GM23338 (cell line): ENCODE measurements at places on chromosomes 5 and 9.
A peak's percentile ranks its signal among the peaks of the same experiment; 100 is the strongest.

GRCh38 chr9:107147134-107147533, 135.9 kb upstream of the RAD23B start:
- H3K36me3 ChIP-seq: no peaks in the 10 kb centered on the region
- H3K4me1 ChIP-seq: no peaks in the 10 kb centered on the region
- no peak for DNase-seq
- H3K4me3 ChIP-seq: no peak overlapping the region

DNA sequence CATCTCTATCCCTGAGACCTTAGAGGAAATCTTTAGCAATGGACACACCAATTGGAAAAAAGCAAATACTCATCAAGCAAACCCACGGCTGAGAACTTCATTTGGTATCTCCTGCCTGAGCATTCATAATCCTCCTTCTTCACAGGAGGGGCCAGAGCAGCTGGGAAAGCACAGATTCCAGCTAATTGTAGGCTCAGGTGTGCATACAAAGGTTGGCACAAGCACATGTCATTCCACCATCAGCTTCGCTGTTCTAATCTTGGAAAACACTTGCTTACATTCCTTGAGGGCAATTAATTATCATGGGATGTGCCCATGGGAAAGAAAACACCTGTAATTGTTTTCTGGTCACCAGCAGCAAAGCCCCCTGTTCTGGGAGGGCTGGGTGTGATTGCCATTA, 376.6 kb downstream of the SPOCK1 start:
- H3K27me3 ChIP-seq: no peaks in the 10 kb centered on the region
- H3K4me1 ChIP-seq: peaks cover 4% of the 10 kb centered on the region; the same call in 1 of the 2 replicates
- no peaks in the 10 kb centered on the region for H3K36me3 ChIP-seq
- H3K27ac ChIP-seq: no peak overlapping the region
- DNase-seq: no peak

DNA sequence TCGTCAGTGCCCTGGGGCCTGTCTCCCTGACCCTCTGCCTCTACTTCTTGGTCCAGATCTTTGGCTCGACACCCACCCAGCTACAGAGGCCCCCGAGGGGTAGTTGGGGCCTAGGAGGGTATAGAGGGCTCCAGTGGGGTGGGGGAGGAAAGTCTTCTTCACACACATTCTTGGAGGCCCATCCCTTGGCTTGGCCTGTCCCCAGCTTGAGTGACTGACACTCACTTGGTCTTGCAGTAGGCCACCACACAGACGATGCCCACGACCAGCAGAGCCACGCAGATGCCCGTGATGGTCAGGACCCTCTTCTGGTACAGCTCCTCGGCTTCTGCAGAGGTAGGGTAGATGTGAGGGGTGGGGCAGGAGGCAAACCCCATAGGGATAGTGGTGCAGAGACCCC, 59.8 kb downstream of the PSD2 start:
- H3K36me3 ChIP-seq: no peaks in the 10 kb centered on the region
- H3K27ac ChIP-seq: no peak overlapping the region
- no peak overlapping the region for H3K4me3 ChIP-seq

GRCh38 chr9:134455934-134456755, 129.9 kb downstream of the RXRA start:
- H3K4me3 ChIP-seq: no peak overlapping the region
- no peak overlapping the region for H3K27ac ChIP-seq
- no peaks in the 10 kb centered on the region for H3K4me1 ChIP-seq

DNA sequence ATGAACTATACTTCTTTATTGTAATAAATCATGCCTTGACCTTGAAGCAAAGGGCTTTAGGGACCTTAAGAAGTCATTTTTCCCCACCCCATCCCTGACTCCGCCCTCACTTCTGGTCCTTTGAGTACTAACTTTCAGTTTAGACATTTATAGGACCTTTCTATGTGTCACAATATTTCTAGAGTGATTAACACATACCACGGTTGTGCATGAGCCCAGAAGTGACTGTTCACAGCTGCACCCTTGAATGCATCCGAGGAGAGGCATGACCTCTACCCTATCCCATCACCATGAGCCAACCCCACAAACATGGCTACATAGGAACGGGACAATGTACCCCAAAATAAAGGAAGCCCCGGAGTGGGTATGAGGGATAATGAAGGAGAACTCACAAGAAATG, 160.3 kb downstream of the HSD17B3 start:
- H3K4me3 ChIP-seq: no peak overlapping the region
- peaks cover 32% of the 10 kb centered on the region for H3K4me1 ChIP-seq
- no peak overlapping the region for H3K27ac ChIP-seq
- no peaks in the 10 kb centered on the region for H3K27me3 ChIP-seq
- DNase-seq: no peak
- no peaks in the 10 kb centered on the region for H3K36me3 ChIP-seq

DNA sequence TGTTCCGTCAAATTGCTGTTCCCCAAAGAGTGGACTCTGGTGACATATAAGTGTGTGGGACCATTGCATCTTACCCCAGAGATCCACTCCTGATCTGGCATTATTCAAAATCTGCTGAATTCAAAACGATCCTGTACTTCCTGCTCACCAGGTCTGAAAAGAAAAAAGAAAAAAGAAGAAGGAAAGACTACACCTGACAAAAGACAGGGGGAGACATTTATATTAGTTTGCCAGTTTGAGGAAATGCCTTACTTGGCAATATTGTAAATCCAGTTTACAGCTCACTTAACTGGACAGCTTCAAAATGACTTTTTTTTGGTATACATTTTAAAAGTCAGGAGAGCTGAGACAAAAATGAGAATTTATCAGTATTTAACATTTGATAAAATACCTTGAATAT, 15.0 kb upstream of the GRHPR start:
- no peaks in the 10 kb centered on the region for H3K4me1 ChIP-seq
- H3K4me3 ChIP-seq: no peak overlapping the region
- H3K27ac ChIP-seq: no peak overlapping the region

- H3K27me3 ChIP-seq: no peaks in the 10 kb centered on the region
- H3K36me3 ChIP-seq: peaks cover 2% of the 10 kb centered on the region; the same call in 1 of the 2 replicates
- no peak overlapping the region for H3K27ac ChIP-seq
- H3K4me1 ChIP-seq: no peaks in the 10 kb centered on the region
Observed at GRCh38 chr9:103674271-103674670, 419.8 kb upstream of the SMC2 start.

- no peak for DNase-seq
- H3K36me3 ChIP-seq: no peaks in the 10 kb centered on the region
- no peaks in the 10 kb centered on the region for H3K4me1 ChIP-seq
- H3K4me3 ChIP-seq: no peak overlapping the region
- no peaks in the 10 kb centered on the region for H3K27me3 ChIP-seq
Observed at GRCh38 chr9:11931109-11931508, 762.1 kb upstream of the TYRP1 start.

DNA sequence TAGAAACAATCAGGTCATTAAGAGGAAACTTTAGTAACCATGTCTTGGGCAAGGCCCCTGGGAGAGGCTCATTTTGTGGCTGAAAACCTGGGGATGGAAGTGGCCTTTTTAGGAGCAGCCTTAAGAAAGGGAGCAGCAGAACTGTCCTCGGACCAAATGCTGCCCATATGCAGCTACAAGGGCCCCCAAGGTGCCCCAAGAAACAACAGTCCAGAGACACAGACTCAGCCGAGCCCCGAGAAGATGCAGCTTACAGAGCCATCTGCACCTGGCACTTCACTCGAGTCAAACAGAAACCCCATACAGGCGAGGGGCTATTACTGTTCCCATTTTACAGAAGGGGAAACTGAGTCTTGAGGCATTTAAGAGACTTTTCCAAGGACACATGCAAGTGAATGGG, 58.0 kb downstream of the COL23A1 start:
- H3K27me3 ChIP-seq: no peaks in the 10 kb centered on the region
- no peak overlapping the region for H3K4me3 ChIP-seq
- 0 out of 2 replicates have a peak, but pooled peaks cover 4% of the 10 kb centered on the region for H3K4me1 ChIP-seq
- no peaks in the 10 kb centered on the region for H3K36me3 ChIP-seq
- no peak for DNase-seq
- H3K27ac ChIP-seq: no peak overlapping the region

DNA sequence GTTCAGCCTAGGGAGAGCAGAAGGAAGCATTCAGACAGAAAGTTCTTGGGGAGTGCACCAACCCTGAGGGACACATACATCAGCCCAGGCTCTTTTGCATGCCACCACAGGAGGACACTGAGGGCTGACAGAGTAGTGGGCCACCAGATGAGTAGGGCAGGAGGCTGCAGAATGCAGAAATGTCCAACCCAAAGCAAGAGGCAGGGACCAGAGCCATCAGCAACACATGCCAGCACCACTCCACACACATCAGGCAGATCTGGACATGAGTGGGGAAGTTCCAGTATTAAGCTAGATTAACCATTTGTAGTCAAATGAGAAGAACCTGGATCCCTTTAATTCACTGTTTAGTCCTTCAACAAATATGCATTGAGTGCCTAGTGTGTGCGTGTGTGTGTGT, 35.7 kb upstream of the OTULINL start:
- no peaks in the 10 kb centered on the region for H3K4me1 ChIP-seq
- DNase-seq: no peak
- H3K27ac ChIP-seq: no peak overlapping the region
- H3K36me3 ChIP-seq: no peaks in the 10 kb centered on the region

DNA sequence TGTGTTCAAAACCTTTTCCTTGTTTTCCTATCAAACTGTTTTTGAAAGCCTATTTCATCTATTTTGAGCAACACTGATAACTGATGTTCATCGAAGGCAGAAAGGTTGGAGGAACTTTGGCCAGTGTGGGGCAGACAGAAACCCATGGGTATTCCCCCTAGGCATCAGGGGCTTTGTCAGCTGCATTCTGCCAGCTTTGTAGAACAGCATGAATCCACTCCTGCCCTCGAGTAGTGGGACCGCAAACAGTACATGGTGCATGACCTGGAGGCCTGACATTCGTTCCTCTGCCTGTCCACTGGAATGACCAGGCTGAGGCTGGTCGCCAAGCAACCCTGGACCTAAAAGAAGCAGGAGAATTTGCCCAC, 22.7 kb downstream of the ARHGAP26 start:
- no peak overlapping the region for H3K27ac ChIP-seq
- H3K4me3 ChIP-seq: no peak overlapping the region
- DNase-seq: no peak
- no peaks in the 10 kb centered on the region for H3K36me3 ChIP-seq

DNA sequence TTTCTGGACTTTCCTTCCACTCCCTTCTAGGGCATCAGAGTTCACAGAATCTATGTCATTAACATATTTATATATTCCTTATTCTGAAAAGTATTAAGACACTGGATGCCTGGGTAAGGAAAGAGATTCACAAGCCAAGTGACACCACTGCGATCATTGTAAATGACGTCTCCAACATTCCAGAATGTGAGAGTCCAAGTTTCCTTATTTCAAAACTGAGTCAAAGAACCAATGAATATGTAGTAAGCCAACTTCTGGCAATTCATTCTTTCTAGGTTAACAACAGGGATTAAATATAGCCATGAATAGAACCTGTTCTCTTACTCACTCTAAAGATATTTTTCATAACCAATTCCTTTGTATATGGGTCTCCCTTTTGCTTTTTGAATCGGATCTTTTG, 18.1 kb downstream of the RAI14 start:
- H3K4me3 ChIP-seq: no peak overlapping the region
- H3K4me1 ChIP-seq: peaks cover 54% of the 10 kb centered on the region
- DNase-seq: no peak
- no peaks in the 10 kb centered on the region for H3K27me3 ChIP-seq
- no peaks in the 10 kb centered on the region; the same call in 1 of the 2 replicates for H3K36me3 ChIP-seq

- no peaks in the 10 kb centered on the region for H3K36me3 ChIP-seq
- DNase-seq: no peak
- H3K27ac ChIP-seq: no peak overlapping the region
- peaks cover 23% of the 10 kb centered on the region; the same call in 1 of the 2 replicates for H3K4me1 ChIP-seq
Observed at GRCh38 chr9:31912636-31913035, 471.8 kb upstream of the ACO1 start.

DNA sequence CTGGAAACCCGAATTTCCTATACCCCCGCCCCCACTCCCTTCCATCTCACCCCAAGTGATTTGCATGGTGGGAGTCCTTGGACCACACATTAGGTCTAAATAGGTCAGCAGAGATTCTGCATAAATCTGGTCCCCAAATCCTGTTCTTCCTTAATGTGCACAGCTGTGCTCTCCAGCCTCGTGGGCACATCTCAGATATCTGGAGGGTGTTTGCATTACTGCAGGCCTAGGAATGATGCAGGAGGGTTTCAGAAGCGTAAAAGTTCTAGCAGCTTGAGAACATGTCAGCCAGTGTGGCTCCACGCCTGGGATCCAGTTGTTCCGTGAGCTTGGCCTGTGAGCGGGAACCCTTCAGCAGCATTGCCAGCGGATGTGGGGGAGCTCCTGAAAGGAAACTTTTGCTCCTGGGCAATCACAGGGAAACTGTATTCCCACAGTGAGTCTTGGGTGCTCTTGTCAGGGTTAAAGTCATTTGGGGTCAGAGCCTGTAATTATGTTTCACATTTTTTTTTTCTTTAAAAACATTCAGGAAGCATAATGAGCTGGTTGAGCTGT, 12.9 kb downstream of the ARHGAP26 start:
- H3K4me3 ChIP-seq: no peak overlapping the region
- H3K27me3 ChIP-seq: no peaks in the 10 kb centered on the region
- DNase-seq: no peak
- peaks cover 52% of the 10 kb centered on the region for H3K4me1 ChIP-seq
- H3K27ac ChIP-seq: 0 out of 2 replicates have a peak overlapping the region, but pooled peaks have one; percentile 32
- H3K36me3 ChIP-seq: no peaks in the 10 kb centered on the region

DNA sequence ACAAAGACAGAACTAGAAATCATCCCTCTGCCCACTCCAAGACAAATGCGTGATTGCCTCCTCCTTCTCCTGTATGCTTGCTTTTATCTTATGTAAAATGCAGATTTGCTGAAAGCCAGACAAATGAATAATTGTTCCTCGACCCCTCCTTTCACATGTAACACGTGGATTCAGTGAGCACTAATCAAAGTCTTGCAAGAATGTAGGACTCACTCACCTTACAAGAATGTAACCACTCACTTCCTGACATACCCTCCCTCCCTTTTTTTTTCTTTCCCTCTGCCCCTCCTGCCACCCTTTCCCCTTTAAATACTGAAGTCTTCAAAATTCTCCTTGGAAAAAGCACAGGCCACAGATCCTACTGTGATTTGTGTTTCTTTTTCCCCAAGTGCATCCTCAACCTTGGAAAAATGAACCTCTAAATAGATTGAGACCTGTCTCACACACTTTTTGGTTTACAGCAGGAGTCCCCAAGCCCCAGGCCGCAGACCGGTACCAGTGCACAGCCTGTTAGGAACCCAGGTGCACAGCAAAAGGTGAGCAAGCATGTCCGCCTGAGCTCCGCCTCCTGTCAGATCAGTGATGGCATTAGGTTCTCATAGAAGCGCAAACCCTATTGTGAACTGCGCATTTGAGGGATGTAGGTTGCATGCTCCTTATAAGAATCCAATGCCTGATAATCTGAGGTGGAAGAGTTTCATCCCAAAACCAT, 29.4 kb upstream of the HSD17B3 start:
- H3K36me3 ChIP-seq: no peaks in the 10 kb centered on the region
- no peak overlapping the region for H3K4me3 ChIP-seq

DNA sequence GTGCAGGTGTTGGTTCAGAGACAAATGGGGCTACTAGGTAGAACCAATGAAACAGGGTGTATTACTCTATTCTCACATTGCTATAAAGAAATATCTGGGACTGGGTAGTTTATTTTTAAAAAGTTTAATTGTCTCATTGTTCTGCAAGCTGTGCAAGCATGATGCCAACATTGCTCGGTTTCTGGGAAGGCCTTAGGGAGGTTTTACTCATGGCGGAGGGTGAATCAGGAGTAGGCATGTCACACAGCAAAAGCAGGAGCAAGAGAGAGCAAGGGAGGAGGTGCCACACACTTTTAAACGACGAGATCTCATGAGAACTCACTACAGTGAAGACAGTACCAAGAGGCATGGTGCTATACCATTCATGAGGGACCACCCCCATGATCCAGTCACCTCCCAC, 134.6 kb downstream of the PIK3R1 start:
- H3K27ac ChIP-seq: no peak overlapping the region
- no peak for DNase-seq
- no peaks in the 10 kb centered on the region for H3K4me1 ChIP-seq
- H3K36me3 ChIP-seq: no peaks in the 10 kb centered on the region
- H3K27me3 ChIP-seq: no peaks in the 10 kb centered on the region
